A673 (cell line): ENCODE measurements at places on chromosomes 7 and 10.

GRCh38 chr10:128614802-128615553 is 488.8 kb upstream of the MKI67 start:
- no peak for DNase-seq

DNA sequence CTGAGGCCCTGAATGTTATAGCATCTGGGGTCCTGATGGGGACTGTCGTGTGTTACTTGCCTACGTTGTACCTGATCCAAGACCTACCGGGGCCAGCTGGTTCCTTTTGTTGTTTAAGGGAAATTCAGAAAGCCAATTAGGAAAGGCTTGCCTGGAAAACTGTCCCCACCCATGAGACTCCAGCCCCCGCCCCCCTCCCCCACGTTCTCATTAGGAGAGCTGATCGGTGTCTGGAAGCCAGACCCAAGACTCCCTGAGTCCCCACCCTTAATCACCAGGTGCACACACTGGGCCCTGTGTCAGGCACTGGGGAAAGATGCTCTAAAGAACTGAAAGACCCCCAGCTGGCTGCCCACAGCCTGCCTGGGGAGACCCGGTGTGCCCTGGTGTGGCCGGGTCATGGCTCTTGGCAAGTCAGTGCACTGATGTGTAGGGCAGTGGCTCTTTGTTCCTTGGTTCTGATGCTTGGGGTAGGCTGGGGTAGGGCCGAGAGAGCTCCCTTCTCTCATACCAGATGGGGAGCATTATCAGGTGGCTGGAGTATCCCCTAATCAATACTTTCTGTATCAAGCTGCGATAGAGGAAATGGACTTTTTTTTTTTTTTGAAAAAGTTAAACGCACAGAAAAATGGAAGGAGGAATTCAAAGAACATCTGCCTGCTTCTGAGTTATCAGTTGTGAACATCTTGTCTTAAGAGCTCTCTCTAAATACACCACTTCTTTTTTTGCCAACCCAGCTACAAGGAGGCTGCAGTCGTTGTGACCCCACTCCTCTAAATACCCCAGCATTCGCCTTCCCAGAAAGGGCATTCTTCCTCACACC is 16.9 kb downstream of the TSPAN15 start:
- no peak for DNase-seq

DNA sequence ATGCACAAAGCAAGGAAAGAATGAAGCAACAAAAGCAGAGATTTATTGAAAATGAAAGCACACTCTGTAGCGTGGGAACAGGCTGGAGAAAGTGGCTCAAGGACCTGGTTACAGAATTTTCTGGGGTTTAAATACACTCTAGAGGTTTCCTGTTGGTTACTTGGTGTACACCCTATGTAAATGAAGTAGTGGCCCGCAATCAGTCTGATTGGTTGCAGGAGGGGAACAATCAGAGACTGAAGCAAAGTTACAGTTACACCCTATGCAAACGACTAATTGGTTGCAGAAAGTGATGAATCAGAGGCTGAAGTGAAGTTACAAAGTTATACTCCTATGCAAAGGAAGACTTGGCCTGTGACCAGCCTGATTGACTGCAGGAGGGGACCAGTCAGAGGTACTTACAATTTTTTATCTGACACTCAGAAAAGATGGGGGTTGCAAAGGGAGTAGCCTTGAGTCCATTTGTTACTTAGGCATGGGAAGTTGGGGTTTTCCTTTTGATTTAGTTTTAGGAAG is 3.6 kb upstream of the MTPN start:
- peak; percentile 93 for DNase-seq

DNA sequence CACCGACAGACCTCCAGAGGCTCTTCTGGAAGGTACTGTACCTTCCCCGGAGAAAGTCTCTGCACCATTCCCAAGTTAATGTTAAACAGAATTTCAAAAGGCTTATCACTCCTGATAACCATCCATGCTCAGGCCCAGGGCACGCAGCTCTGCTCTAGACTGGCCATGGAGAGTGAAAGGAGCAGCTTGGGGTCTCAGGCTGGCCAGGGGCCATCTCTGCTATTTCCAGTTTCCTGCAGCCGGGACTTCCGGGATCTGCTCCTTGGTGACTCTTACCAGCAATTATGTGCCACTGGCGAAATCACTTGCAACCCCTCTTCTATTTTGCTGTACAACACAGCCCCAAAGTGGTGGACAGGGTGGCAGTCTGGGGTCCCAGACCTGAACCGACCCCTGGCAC is 6.0 kb downstream of the CLDN15 start:
- DNase-seq, result no peak

GRCh38 chr10:120429395-120429794 is 27.6 kb upstream of the PLPP4 start:
- DNase-seq, result no peak

GRCh38 chr7:85520175-85520574 is 333.3 kb upstream of the SEMA3D start:
- no peak for DNase-seq

- no peak for DNase-seq
Observed at GRCh38 chr7:107037717-107038603, 6.5 kb upstream of the PRKAR2B start.

DNA sequence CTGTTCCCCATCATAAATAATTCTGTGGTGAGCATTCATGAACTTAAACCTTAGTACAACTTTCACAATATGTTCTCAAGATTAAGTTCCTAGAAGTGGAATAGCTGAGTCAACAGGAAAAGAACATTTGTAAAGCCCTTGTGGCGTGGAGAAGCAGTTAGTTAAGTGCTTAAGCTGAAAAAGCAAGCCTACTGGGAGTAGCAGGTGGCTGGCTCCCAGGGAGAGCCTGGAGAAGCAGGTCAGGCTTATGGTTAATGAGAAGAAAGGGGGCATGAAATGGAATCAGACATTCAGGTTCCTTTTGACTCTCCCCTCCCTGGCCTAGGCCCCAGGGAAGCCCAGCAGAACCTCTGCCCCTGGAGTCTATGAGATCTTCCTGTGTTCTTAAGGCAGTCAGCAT is 35.3 kb downstream of the VSTM4 start:
- DNase-seq, result peak; percentile 10

GRCh38 chr10:101672536-101672935 is 22.4 kb downstream of the FBXW4 start:
- DNase-seq, result no peak

- no peak for DNase-seq
Observed at GRCh38 chr10:15123749-15124184, 26.6 kb downstream of the RPP38 start.

DNA sequence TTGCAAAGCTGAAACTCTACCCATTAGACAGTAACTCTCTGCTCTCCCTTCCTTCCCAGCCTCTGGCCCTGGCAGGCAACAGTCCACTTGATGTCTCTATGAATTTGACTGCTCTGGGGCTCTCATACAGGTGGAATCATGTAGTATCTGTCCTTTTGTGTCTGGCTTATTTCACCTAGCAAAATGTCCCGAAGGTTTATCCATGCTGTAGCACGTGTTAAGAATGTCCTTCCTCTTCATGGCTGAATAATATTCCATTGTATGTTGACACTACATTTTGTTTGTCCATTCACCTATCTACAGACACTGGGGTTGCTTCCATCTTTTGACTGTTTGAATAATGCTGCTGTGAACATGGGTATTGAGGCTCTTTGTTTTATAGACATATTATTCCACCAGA is 128.9 kb downstream of the EGFR start:
- no peak for DNase-seq

GRCh38 chr10:97669571-97669970 is 17.5 kb downstream of the AVPI1 start:
- no peak for DNase-seq

- DNase-seq, result no peak
Observed at GRCh38 chr10:60952846-60953220, 8.8 kb upstream of the RHOBTB1 start.

GRCh38 chr7:77253151-77253550 is 53.5 kb upstream of the FGL2 start:
- no peak for DNase-seq

GRCh38 chr10:89238956-89239644 is 12.5 kb downstream of the LIPA start:
- DNase-seq, result no peak

DNA sequence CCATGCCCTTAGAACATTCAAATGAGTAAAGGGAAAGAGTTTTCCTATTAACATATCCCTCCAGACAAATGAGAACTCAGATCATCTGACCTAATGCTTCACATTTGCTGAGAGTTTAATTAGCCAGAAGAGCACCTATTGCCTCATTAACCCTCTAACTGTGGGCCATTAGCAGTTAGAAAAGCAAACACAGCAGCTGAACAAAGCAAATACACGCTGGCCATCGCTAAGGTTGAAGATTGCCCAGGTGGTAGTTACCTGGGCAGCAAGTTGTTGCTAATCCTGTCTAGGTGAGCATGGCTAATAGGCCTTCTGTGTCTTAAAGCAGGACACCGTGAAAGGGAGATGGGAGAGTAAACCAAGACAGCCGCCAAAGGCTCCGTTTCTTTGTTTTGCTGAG is 49.9 kb upstream of the UCN3 start:
- DNase-seq, result no peak

GRCh38 chr7:123751821-123752220 is 3.0 kb upstream of the WASL start:
- DNase-seq, result no peak

DNA sequence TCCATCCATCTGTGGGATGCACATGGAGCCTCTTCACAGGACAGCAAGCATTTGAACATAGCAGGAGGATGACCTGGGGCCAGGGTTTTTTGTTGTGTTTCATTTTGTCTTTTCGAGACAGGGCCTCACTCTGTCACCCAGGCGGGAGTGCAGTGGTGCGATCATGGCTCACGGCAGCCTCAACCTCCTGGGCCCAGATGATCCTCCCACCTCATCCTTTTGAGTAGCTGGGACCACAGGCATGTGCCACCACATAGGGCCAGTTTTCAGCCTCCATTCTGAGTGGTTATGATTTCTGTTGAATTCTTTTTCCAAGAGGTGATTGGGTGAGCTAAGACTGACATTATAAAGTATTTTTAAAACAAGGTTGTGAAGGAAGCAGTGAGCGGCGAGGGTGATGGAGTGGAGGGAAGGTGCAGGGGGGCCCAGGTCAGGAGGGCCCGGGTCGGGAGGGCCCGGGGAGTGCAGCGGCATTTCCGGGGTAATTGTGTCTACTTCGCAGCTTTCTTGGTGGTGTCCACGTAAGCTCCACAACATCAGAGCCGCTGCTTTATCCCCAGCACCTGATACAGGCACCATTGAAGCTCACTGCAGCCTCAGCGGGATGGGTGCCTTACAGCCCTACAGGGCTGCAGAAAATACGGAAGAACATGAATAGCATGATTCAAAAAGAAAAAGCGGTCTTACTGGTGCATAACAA is 12.0 kb upstream of the LARP4B start:
- no peak for DNase-seq

DNA sequence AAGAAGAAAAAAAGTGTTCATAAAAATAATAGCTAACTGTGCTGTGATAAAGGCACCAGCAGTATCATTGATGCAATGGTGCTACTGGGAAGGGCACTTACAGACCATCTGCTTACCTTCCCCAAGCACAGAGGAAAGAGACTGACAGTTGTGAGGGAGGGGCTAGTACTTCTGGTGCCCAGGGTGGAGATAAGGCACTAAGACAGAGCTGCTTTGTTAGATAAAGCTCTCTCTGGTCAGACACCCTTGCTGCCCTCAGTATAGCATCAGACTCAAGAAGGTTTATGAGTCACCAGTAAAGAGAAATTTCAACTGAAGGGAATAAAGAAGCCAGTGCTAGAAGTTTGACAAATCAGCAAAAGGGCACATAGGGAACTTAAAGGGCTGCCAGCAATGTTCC is 325.6 kb downstream of the HPSE2 start:
- no peak for DNase-seq

DNA sequence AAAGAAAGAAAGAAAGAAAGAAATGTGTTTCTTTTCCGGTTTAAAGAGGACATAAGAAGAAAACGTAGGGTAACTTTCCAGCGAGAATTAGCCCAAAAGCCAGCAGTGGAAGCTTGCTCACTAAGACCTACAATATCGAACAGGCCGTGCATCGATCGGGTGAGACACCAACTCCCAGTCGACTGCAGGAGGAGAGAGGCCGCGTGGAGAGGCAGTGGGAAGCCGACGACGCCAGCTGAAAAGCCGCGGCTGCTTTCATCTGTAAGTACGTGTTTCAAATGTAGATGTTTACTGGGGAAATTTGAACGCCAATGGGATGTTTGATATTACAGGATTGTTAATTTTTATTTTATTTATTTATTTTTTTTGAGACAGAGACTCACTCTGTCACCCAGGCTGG is 28.6 kb upstream of the GIMAP8 start:
- no peak for DNase-seq

DNA sequence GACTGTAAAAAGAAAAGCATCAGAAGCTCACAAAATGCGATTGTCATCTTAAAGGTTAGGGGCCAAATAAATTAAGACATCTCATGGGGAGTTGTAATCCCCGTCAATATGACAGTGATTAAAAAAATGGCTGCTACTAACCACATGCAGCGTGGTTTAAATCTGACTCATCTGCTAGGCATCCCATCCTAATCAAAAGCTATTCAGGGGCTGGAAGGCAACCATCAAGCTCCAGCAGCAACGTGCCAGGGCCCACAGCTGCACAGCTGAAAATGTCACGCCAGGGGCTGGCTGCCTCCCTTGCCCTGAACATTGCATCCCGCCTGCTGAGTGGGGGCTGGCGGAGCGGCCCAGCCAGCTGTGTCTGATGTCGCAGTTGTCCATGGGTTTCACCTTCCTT is 66.3 kb upstream of the FRMD4A start:
- peak; percentile 96 for DNase-seq

DNA sequence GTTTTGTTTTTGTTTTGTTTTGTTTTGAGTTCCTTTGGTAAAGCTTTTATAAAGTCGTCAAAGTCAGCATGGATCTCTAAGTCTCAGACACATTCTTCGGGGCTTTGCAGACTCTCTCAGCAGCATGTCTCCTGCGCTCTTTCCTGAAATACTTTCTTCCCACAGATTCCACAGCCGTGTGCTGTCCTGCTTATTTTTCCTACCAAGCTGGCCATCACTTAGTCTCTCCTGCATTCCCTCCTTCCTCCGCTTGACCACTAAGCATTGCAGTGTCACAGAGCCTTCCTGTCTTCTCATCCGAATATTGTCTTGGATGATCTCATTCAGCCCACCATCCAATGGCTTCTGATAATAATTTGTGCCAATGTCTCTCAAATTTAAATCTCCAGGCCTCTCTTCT is 434.3 kb upstream of the C7orf33 start:
- DNase-seq, result no peak

GRCh38 chr10:11891776-11892486 is 68.8 kb downstream of the PROSER2 start:
- peak; percentile 32 for DNase-seq

- DNase-seq, result no peak
Observed at GRCh38 chr10:85148693-85149640, 820.6 kb downstream of the CCSER2 start.

DNA sequence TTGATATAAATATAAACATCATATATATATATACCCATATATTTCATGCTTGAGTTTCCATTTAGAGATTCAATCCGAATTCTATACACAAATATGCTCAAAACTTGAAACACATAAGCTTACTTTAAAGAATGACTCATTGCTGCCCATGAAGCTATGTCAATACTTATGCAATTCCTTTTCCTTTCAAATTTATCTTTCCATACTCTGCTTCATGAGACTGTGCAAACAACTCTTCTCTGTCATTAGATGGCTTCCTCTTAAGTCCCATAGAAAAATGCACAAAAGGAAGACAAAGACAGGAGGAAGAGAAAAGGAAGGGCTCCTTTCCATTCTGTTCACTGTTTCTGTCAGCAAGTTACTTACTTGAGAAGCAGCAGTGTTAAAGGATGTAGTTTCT is 895.7 kb upstream of the SORCS1 start:
- DNase-seq, result no peak
